ENCODE measurements at places on chromosomes 5 and 9.

GRCh38 chr9:12640016-12640587 lies 53.1 kb upstream of the TYRP1 start:
- DNase-seq, result peak; percentile 41

DNA sequence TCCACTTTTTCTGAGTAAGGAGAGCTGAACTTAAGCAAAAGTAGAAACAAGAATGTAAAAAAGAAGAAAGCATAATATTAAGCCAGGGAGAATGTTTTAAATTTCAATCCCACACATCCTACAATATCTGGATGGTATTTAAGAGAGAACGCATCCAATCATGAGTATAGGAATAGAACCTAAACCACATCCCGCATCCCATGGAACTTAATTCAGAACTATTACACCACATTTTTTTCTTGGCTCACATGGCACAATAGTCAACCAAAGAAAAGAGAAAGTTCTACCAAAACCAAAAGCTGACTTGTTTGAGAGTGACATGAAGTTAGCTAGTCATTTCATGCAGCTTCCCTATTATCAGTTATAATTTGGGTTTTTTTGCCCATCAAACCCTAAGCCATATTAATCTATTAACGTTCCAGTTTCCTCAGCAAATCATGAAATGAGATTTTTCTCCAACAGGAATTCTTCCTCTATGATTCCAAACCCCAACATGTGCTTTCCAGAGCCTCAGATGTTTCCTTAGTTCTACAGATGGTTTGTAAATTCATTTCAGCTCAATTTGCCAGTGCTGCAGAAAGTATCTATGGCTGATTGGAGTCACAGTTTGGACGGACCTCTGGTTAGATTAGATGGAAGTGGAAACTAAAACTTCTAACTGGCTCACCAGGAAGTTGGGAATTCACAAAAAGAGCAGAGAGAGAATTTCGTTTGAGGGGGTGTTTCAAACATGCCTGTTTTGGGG lies 22.5 kb downstream of the ADAMTSL1 start:
- DNase-seq, result no peak

DNA sequence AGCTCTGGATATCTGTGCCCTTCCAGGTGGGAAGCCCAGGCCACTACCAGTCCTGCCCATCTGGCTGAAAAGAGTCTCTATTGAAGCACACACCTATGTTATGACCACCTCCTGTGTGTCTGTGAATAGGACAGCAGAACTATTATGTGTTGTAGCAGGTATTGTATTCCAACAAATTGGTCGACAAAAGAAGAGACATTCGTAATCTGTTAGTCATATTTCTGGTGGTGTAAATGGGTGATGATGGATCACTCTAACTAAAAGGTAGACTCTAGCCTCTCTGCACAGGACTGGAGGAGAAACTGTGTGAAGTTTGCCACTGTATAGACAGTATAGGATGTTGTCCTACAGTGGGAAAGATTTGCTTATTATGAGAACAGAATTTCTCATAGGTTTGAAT lies 416.1 kb downstream of the TMEM38B start:
- DNase-seq, result no peak

DNA sequence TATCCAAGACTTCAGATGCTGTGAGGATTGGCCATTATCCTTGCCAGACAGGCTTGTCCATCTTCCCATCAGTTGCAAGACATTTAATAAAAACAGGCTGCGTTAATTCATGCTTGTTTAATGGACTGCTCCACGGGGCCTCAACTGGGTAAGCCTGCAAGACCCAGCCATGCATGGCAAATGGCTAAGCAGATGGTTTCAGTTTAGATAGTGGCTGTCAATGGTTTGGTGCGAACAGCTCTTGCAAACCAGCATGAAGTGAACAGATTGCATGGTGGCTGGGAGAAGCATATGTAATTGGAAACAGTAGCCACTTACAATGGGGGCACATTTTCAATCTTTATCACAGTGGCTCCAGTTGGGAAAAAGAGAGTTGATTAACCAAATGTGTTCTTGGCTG lies 628.2 kb upstream of the KLF4 start:
- DNase-seq, result no peak

GRCh38 chr9:133485531-133486260 lies 6.8 kb upstream of the SLC2A6 start:
- DNase-seq, result no peak

- DNase-seq, result no peak
Measured at GRCh38 chr5:32083981-32084430, 90.1 kb downstream of the GOLPH3 start.

GRCh38 chr5:45521067-45521466 lies 175.1 kb downstream of the HCN1 start:
- DNase-seq, result peak; percentile 29

DNA sequence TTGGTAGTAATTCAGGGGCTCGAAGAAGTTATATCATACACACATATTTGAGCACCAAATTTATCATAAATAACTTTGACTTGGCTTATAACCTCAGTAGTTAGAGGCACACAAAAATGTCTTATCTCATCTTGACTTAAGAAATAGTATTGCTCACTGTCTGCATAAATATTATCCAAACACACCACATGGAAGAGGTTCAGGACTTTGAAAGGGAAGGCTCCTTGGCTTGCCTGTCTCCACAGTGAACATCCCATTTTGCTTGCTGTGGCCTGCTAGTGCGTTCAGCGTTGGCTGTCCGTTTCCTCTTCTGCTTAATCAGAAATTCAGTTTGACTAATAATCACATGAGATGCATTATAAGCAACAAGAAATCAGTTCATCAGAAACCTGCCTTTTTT lies 13.9 kb downstream of the GRXCR2 start:
- no peak for DNase-seq

GRCh38 chr9:20477940-20478620 lies 144.2 kb downstream of the MLLT3 start:
- peak; percentile 13 for DNase-seq

DNA sequence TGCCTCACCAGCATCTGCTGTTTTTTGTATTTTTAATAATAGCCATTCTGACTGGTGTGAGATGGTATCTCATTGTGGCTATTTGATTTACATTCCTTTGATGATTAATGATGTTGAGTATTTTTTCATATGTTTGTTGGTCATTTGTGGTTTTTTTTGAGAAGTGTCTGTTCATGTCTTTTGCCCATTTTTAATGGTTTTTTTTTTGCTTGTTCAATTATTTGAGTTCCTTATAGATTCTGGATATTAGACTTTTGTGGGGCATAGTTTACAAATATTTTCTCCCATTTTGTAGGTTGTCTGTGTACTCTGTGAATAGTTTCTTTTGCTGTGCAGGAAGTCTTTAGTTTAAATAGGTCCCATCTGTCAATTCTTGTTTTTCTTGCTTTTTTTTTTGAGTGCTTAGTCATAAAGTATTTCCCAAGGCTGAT lies 148.1 kb downstream of the NPR3 start:
- DNase-seq, result no peak

DNA sequence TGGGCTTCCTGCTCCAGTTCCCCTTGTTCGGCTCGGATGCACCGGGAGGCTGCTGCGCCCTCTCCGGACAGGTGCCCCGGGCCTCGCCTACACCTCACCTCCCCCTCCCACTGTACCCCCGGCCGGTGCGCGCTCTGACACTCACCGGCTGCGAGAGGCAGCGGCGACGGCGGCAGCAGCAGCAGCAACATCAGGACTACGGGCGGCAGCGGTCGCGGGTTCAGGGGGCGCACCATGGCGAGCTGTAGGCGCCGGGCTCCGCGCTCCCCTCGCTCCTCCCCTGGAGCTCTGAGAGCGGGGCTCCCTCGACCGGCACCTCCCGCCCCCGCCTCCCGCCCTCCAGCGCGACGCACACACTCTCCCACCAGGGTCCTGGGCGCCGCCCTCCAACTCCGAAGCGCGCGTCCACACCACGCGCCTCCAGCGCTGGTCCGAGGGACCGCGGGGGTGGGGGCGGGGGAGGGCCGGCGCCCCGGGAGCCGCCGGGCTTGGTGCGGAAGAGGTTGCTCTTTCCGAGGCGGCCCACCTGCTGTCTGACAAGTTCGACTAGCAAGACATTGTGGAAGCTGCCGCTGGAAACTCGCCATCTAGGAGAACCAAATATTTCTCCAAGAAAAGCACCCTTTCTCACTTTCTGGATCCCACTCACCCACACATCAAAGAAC lies at the start of gene GFRA3:
TSS of gene GFRA3 (minus strand) at position 433 of the 665 bp plus-strand sequence. CDS start at position 236, 197 bp downstream.
- DNase-seq, result no peak

GRCh38 chr5:74624501-74624900 lies 16.0 kb downstream of the ENC1 start:
- peak; percentile 15 for DNase-seq

GRCh38 chr5:150538007-150538917 lies 30.3 kb downstream of the NDST1 start:
- peak; percentile 77 for DNase-seq

- no peak for DNase-seq
Measured at GRCh38 chr5:149229298-149229937, 42.2 kb upstream of the AFAP1L1 start.

DNA sequence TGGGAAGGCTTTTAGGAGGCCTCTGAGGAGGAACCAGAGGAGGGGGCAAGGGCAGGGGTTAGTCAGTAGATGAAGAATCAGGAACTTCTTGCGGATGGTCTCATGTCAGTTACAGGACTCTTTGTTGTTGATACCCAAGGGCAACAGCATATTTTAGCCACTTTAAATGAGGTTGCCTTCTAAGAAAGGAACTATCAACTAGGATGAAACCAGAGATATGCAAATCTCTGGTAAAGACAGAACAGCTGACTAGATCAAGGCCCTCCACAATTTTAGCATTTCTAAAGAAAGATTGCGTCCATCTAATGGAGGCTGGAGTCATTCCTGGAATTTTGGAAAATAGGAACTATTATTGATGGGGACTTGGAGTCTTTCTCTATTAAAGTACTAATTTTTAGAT lies 57.7 kb upstream of the KLF4 start:
- DNase-seq, result no peak

GRCh38 chr5:162593881-162594280 lies 526.3 kb downstream of the GABRG2 start:
- no peak for DNase-seq

DNA sequence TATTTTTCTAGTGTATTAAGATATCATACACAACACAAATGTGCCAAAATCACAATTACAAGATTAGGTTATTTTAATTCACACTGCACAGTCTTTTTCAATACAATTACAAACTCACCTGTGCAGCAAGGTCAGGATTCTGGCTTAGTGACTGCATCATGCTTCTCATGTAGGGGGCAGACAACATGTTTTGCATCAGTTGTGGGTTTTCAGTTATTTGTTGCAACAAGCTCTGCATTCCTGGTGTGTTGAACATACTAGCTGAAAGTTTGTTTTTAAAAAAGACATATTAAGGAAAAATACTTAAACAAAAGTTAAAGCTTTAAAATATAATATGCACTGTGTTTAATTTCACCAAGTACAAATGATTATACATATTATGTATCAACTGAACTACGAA lies 38.7 kb downstream of the UBQLN1 start:
- no peak for DNase-seq

DNA sequence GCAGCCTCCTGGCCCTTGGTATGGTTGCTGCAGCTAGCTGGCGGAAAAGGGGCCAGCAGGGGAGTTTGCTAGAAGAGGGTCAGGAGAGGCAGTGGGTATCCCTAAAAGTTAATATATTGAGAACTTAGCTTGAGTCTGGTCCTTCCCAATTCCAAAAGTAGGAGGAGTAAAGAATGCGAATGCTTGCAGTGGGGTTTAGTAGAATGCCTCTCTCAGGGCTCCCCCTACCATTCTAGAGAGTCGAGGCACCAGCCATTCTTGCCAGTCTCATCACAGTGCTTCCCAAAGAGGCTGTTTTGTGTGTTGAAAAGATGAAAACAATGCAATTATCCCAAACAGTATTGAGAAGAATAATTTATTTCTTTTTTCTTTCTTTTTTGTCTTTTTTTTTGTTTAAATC lies 26.4 kb downstream of the TTC39B start:
- no peak for DNase-seq
